ENCODE measurements at places on chromosomes 3 and 15.

- DNase-seq = no peak
Observed at GRCh38 chr3:46478341-46478740, 13.6 kb upstream of the LTF start.

- DNase-seq = no peak
Observed at GRCh38 chr3:42367903-42368302, 42.5 kb downstream of the LYZL4 start.

DNA sequence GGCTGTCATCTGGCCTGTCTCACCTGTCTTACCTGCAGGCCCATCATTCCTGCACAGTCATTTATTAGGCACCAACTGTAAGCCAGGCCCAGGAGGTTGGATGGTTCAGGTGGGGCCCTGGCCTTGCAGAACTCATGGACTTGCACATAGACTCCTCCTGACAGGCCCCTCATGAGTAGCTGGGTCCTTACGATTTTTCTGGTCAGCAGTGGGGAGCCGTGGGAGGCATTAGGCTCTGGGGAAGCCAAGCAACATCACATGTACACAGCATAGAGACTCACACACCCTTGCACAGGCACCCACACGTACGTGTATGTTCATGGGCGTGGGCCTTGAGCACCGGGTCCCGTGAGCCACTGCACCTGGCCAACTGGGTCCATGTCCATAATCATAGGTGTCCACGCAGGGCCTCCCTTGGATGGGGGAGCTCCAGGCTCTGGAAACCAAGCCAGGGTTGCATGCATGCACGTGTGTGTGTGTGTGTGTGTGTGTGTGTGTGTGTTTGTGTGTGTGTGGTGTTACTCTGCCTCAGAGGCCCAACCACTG, 20.3 kb downstream of the CISH start:
- no peak for DNase-seq

DNA sequence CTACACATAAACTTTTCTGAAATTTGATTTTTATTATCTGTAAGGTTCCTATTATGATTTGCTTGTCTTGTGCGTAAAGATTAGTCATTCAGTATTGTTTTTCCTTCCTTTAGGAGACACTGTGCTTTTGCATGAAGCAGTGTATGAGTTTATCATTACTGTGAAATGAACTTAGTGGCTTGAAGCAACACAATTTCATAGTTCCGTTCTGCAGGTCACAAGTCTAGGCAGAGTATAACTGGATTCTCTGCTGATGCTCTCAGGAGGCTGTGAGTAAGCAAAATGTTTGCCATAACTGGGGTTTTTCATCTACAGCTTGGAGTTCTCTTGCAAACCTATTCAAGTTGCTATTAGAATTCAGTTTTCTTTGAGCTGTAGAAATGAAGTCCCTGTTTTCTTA, 1136.1 kb downstream of the OTOL1 start:
- no peak for DNase-seq

GRCh38 chr3:10772271-10773161, 43.5 kb upstream of the SLC6A11 start:
- no peak for DNase-seq

GRCh38 chr3:143306407-143306806, 186.8 kb downstream of the CHST2 start:
- no peak for DNase-seq

GRCh38 chr3:101384426-101384825, 64.1 kb upstream of the IMPG2 start:
- DNase-seq = no peak

- no peak for DNase-seq
Observed at GRCh38 chr15:70566047-70566835, 197.1 kb downstream of the UACA start.

- peak; percentile 41 for DNase-seq
Observed at GRCh38 chr3:151552589-151552988, 91.7 kb upstream of the IGSF10 start.

GRCh38 chr3:17394541-17395155, 347.8 kb downstream of the TBC1D5 start:
- no peak for DNase-seq

GRCh38 chr3:145780301-145780700, 380.7 kb downstream of the PLOD2 start:
- DNase-seq = no peak
